ENCODE measurements at places on chromosomes 2 and 18. TPM values are rescaled to one million over a fixed set of nuclear protein-coding genes. Genes with fewer than 3 reads are reported as not detected.

- DNase-seq = no peak
Measured at GRCh38 chr2:140085674-140086073, 1305.5 kb upstream of the NXPH2 start.

- no peak for DNase-seq
Measured at GRCh38 chr18:25517881-25518715, 166.1 kb upstream of the ZNF521 start.

GRCh38 chr18:62521593-62521992 lies 1.2 kb upstream of the ZCCHC2 start:
- DNase-seq = no peak

GRCh38 chr2:189648846-189649509 lies 12.3 kb upstream of the ASNSD1 start:
- DNase-seq = no peak

GRCh38 chr18:58139459-58140386 lies 95.7 kb downstream of the NEDD4L start:
- DNase-seq = no peak

DNA sequence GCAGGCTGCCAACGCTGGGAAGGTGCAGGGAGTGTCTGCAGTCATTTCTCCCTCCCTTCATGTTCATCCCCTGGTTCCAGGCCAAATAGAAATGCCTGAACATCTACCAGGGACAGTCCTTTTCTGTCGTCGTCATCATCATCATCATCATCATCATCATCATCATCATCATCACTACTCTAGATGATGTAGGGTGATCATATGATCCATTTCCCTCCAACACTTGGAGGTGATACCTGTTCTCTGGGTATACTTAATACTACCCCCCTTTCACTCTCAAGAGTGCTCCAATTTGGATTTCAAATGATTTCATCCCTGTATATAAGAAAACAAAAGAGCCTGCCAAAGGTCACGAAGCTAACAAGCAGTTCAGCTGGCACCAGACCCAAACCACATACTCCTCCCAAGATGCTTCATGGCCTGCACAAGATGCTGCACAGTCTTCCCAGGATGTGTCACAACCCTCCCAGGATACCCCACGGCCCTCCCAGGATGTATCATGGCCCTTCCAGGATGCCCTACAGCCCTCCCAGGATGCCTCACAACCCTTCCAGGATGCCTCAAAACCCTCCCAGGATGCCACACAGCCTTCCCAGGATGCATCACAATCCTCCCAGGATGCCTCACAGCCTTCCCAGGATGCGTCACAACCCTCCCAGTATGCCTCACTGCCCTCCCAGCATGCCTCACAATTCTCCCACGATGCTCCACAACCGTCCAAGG lies 257.9 kb downstream of the DYSF start:
- DNase-seq = no peak

- no peak for DNase-seq
Measured at GRCh38 chr18:38575648-38576047, 1010.0 kb upstream of the CELF4 start.

- DNase-seq = peak; percentile 72
Measured at GRCh38 chr2:28683100-28683706, 68.4 kb upstream of the PPP1CB start.

GRCh38 chr2:39603436-39603835 lies 62.3 kb upstream of the TMEM178A start:
- no peak for DNase-seq

DNA sequence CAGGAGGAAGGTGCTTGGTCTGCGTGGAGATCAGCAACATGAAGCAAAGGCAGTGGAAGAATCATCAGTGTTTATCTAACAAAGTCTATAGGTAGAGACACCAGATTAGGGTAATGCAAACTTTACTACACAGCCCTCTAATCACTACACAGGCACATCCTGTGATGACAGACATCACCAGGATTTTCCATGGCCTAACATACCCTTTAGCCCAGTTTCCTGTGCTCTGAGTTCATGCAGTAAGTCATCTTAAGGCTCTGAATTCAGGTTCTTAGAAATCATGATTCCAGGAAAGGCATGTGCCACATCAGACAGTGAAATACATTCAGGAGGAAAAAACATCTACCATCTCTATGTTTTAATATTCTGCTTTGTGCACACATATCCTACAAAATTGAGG lies 708.5 kb upstream of the SLC8A1 start:
- no peak for DNase-seq

- no peak for DNase-seq
Measured at GRCh38 chr2:51812138-51812866, 780.4 kb upstream of the NRXN1 start.

DNA sequence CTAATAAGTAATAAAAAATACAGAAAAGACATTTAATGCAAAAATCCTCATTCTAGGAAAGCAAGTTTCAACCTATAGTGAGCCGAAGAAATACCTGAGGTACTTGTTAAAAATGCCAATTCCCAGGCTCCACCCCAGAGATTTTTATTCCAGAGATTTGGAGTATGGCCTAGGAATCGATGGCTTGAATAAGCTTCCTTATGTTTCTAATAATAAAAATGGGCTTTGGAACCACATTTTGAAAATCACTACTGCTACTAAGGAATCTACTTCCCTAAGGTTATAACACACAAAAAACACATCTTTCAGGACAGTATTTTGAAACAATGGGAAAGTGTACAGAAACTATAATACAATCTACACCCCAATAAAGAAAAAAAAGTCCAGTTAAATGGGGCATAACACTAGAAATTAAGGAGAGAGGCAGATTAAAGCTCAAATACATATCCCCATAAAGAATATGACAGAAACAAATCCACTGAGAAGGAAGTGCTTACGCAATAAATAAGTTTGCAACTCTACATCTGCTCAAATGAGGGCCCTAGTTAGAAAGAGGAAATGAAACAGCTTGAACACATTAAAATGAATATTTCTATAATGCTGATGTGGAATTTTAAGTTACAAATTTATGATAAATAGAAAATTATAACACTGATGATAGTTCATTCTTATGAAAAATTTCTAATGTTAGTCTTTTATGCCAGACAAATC lies 103.7 kb downstream of the EPB41L3 start:
- DNase-seq = no peak

- no peak for DNase-seq
Measured at GRCh38 chr2:135825550-135826176, 11.3 kb downstream of the LCT start.

GRCh38 chr2:23078784-23079434 lies 306.1 kb upstream of the KLHL29 start:
- no peak for DNase-seq

- no peak for DNase-seq
Measured at GRCh38 chr2:75598589-75599155, 37.9 kb upstream of the EVA1A start.

DNA sequence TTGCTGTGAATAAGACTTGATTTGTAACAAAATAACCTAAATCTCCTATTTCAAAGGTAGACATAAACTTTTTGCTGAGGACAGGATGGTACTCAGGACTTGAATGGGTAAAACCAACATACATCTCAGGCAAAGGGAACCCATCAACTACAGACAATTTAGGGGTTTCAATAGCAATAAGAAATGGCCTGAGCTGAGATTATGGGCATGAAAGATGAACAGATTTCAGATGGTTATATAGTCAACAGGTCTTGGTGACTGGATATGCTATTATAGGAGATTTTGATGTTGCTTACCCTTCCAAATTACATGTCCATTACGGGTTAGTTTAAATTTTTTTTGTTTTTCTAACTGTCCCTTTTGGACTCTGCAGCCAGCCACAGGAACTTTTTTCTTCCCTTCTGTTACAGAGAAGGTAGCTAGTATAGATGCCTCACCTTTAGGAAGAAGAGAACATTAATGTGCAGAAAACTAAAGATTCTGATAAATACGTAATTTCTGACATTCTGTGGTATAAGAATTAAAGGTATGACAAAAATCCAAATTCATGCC lies 4.6 kb downstream of the RPS27A start:
- DNase-seq = no peak

- DNase-seq = no peak
Measured at GRCh38 chr2:169462896-169463695, 16.2 kb upstream of the BBS5 start.

GRCh38 chr2:158761621-158762020 lies 33.5 kb upstream of the DAPL1 start:
- DNase-seq = no peak

DNA sequence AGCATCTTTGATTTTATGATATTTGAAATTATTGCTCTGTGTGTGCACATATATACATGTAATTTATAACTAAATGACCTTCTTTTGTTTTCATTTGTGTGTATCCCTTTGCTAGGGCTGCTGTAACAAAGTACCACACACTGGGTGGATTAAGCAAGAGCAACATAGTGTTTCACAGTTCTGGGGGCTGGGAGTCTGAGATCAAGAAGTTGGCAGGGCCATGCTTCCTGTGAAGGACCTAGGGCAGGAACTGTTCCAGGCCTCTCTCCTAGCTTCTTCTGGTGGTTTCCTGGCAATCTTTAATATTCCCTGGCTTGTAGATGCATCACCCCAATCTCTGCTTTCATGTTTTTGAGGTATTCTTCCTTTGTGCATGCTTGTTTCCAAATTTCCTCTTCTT lies 1043.9 kb downstream of the TSN start:
- no peak for DNase-seq

GRCh38 chr18:36692371-36692770 lies 136.4 kb downstream of the TPGS2 start:
- no peak for DNase-seq

DNA sequence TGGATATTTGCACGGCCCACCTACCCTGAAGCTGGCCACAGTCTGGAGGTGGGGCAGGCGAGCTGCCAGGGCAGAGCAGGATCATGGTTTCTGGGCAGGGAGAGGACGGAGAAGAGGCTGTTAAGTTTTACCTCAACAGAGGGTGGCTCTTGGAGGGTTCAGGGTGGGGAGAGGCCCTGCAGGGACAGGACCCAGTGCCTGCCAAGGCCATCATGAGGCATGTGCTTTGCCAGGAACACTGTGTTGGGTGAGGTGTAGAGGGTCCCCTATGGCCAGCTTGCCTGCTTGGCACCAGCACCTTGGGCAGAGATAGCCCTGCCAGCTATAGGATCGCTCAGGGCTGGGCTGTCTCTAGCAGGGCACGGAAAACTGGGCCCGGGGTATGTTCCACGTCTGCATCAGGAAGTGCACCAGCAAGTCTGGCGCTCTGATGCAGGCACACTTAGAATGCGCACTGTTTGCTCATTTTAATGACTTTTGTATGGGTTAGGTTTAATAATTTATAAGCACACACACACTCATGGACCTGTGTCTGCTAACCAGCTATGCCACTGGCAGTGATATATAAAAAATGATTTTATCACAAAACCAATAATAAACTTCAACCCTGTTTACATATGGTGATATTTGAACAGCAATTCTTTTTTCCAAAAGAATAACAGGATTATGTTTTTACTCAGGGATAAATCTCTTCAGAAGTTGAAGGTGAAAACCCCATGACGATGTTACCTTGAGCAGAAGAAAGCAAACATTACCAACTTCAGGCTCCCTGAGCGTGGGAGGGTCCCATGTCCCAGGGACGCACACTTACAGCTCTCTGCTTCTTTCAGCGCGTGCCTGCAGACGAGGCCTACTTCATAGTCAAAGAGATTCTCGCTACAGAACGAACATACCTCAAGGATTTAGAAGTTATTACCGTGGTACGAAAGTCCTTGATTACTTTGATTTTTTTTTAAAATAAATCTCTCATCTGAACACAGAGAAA lies 46.4 kb downstream of the STK25 start:
- no peak for DNase-seq

- DNase-seq = no peak
Measured at GRCh38 chr18:38751211-38751610, 1185.6 kb upstream of the CELF4 start.

DNA sequence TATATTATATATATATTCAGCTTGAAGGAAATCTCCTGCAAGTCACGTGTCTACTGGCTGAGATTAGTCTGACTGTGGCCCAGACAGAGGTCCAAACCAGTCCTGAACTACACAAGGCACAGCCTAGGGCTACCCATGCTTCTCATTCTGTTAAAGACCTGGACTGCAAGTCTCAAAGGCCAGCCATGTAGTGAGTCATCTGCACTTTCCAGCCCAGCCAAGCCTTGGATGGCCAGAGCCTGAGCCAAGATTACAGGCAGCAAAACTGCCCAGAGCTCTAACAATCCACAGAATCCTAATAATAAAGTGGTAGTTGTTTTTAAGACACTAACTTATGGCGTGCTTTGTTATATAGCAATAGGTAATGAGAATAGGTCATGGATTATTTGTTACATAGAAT lies 259.6 kb downstream of the SS18 start:
- no peak for DNase-seq

Gene RESP18
- not detected for total RNA-seq

Gene SLC39A6
- total RNA-seq = 46.8 TPM

Gene ATIC
- 118 TPM for total RNA-seq

Gene REG1B
- total RNA-seq = not detected

Gene LONRF2
- total RNA-seq = 0.24 TPM

Gene SOX11
- total RNA-seq = 26.5 TPM

Gene SERPINB13
- not detected for total RNA-seq

Gene HOXD13
- not detected for total RNA-seq

Gene GFPT1
- total RNA-seq = 62.0 TPM

Measured in GM23338 (cell line).